NCI-H1417 treated with DMSO at 0.1 percent for 48 hours (cell line): ENCODE measurements at places on chromosomes 6 and 20.

- DNase-seq, result no peak
Measured at GRCh38 chr20:4060064-4060795, 44.9 kb upstream of the RNF24 start.

- no peak for DNase-seq
Measured at GRCh38 chr20:51710361-51710894, 57.8 kb downstream of the ATP9A start.

DNA sequence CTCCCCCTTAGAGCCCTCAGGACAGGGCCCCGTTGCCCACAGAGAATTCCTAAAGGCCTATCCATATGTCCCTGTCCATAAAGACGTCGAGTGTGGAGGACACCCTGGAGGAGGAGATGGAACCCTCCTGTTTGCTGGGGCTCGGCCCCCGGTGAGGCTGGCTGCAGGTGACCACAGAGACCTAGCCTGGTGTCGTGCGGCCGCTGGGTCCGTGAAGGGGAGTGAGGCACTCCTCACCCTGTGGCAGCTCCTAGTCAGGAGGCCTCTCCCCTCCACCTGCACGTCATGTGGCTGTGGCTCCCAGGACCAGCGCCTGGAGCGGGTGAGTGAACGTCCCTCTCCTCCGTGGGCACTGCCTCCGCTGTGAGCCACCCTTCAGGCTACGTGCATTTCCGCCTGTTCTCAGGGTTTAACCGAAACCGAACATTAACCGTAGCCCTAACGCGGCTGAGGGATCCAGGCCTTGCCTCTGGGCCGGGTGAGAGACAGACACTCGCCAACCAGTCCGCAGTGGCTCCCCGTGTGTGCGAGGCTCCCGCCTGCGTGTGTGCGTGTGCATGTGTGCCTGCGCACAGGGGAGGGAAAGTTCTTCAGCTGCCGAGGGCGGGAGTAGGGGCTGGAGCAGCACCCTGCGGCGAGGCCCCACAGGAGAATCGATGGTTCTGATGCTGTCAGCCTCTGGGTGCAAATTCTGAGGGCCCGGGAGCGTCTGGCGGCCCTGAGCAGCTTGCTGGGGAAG is 5.9 kb upstream of the TCEA2 start:
- no peak for DNase-seq

- no peak for DNase-seq
Measured at GRCh38 chr6:108118810-108119768, 44.5 kb upstream of the OSTM1 start.

GRCh38 chr20:13875265-13875811 is 90.5 kb downstream of the NDUFAF5 start:
- no peak for DNase-seq

GRCh38 chr6:112307707-112308106 is 39.4 kb upstream of the RFPL4B start:
- no peak for DNase-seq

DNA sequence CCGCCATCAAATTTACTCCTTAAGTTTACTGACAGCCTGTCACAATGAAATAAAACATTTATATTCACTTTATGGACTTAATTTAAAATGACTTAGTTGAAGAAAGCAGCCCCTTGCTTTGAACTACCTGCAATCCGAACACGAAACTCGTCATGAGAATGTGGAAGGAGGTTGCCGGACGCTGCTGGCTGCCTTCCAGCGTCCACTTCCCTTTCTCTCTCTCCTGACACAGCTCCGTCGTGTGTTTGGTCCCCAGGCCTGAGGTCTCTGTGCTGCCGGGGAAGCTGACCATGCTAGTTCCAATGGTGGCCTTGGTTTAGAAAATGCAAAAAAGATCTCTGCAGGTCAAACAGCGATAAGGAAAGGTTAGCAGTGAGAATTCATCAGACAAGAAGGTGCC is 519.7 kb downstream of the CDH26 start:
- DNase-seq, result no peak

GRCh38 chr6:117515326-117515725 is 32.9 kb downstream of the DCBLD1 start:
- no peak for DNase-seq

DNA sequence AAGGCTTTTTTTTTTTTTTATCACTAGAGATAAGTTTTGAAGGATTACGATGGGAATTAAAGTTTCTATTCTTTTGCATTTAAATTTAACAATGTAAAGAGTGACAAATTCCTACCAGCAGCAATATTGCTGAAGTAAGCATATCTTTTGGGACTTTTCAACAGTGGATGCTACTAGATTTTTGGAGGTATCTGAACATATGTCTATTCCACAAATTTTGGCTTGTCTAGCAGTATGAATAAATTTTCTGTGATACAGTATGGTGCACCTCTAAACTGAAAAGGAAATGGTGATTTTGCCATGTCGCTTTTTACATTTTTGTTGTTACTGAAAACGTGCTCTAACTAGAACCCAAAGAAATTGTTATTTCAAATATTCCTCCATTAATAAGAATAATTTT is 368.3 kb upstream of the MANEA start:
- DNase-seq, result no peak

DNA sequence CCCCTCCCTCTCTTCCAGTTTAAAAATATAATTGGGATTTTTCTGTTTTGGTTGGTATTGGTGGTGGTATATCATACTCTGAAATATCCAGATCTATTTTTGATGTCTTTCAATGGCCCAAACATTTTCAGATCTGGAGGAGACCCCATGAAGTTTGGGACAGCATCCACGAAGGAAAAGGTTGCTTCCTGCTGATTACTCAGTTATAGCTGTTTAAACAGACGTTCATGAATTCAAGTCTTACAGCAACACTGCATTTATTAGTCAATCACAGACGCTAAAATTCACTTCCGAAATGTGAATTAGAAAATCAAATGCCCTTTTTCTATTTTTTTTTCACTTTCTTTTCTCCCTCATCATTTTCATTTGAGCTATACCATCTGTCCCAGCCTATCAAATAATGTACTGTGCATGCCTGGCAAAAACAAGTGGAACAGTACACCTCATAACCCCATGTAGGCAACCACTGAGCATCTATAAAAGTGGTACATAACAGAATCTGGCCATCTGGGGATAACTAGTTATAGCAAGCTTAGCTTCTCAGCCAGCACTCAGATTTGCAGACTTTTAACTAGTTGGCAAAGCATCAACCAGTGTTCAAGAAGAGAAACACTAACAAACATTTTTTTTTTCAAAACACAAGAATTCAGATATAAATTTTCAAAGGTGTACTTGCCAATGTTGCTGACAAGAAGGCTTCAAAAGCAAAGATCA is 124.5 kb downstream of the HIVEP2 start:
- DNase-seq, result no peak

- no peak for DNase-seq
Measured at GRCh38 chr6:47231151-47231550, 78.6 kb downstream of the TNFRSF21 start.

DNA sequence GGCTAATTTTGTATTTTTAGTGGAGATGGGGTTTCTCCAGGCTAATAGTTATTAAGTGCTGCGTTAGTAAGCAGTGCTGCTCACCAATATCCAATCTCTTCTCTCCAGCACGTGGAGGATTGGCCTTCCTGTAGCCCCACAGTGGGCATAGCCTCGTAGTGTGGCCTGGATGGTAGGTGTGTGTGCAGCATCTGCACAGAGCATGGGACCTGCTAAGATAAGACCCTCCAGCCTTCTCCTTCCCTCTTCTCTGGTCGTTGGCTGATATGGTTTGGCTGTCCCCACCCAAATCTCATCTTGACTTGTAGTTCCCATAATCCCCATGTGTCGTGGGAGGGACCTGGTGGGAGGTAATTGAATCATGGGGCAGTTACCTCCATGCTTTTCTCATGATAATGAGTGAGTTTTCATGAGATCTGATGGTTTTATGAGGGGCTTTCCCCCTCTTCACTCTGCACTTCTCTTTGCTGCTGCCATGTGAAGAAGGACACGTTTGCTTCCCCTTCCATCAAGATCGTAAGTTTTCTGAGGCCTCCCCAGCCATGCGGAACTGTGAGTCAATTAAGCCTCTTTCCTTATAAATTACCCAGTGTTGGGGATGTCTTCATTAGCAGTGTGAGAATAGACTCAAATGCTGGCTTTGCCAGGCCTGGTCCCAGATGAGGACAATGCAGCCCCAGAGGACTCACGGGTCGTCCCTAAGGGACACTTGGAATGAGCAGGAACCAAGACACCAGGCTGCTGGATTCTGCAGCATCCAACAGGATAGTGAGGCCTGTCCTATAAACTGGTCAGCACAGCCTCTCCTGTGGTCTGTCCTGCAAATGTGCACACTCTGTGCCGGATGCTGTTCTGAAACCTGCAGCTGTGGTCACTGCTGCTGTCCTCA is 63.4 kb upstream of the AFDN start:
- DNase-seq, result no peak

GRCh38 chr6:112683926-112684325 is 336.8 kb downstream of the RFPL4B start:
- no peak for DNase-seq

GRCh38 chr6:118667988-118668387 is 16.6 kb upstream of the CEP85L start:
- DNase-seq, result no peak

GRCh38 chr6:55009131-55009530 is 162.6 kb downstream of the FAM83B start:
- no peak for DNase-seq

- no peak for DNase-seq
Measured at GRCh38 chr6:28807682-28808280, 116.0 kb downstream of the TRIM27 start.

GRCh38 chr20:8234580-8234979 is 102.5 kb downstream of the PLCB1 start:
- DNase-seq, result no peak

- no peak for DNase-seq
Measured at GRCh38 chr20:25058847-25059810, 1.2 kb upstream of the ACSS1 start.
